Endothelial cell of coronary artery (primary cell): ENCODE measurements at places on chromosomes 2 and 18. TPM values are rescaled to one million over a fixed set of nuclear protein-coding genes. Genes with fewer than 3 reads are reported as not detected.

The RAPGEF4 gene
- 5.9 and 6.2 TPM in 2 replicates for total RNA-seq

The ERFE gene
- 0.09 and 0.66 TPM in 2 replicates for total RNA-seq

The CCDC68 gene
- total RNA-seq = 2.3 and 5.9 TPM in 2 replicates

The PAIP2B gene
- 0.54 and 0.85 TPM in 2 replicates for total RNA-seq

The IL1RL2 gene
- total RNA-seq = 0.56 TPM in 1 of 2 replicates, not detected in the other

The DSG3 gene
- total RNA-seq = under 0.01 TPM in 1 of 2 replicates, not detected in the other

The TTC32 gene
- total RNA-seq = 4.5 and 7.6 TPM in 2 replicates

The CYP27C1 gene
- total RNA-seq = under 0.01 and 0.28 TPM in 2 replicates

The PLEKHA3 gene
- total RNA-seq = 5.8 and 8.9 TPM in 2 replicates

The CNGA3 gene
- total RNA-seq = not detected in 2 replicates
